ENCODE measurements at places on chromosomes 13 and 19. TPM values are rescaled to one million over a fixed set of nuclear protein-coding genes. Genes with fewer than 3 reads are reported as not detected.
A peak's percentile ranks its signal among the peaks of the same experiment; 100 is the strongest.

C13orf42 gene
- not detected for total RNA-seq

ZNF443 gene
- 0.65 TPM for total RNA-seq

TFPT gene
- 18.3 TPM for total RNA-seq

KRTDAP gene
- total RNA-seq: not detected

RPL18A gene
- total RNA-seq: 2,030 TPM

BCAM gene
- 24.2 TPM for total RNA-seq

IGFL3 gene
- not detected for total RNA-seq

ICAM1 gene
- 6.5 TPM for total RNA-seq

DNA sequence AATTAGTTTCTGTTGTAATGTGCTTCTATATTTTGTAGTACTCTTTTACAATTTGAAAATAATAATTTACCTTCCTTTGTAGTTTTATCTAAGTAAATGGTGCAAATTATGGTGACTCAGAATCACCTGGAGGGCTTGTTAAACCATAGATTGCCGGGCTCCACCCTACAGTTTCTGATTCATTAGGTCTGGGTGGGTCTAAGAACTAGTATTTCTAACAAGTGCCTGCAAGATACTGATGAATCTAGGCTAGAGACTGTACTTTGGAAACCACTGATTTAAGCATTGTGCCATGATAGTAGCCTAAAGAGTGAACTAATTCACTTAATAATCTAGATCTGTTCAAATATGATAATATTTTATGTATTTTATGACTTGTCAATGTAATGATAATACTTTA, 437.4 kb upstream of the SPRY2 start:
- DNase-seq: no peak

- DNase-seq: no peak
These were observed 469.9 kb downstream of the GPC5 start for GRCh38 chr13:91868351-91868750.

DNA sequence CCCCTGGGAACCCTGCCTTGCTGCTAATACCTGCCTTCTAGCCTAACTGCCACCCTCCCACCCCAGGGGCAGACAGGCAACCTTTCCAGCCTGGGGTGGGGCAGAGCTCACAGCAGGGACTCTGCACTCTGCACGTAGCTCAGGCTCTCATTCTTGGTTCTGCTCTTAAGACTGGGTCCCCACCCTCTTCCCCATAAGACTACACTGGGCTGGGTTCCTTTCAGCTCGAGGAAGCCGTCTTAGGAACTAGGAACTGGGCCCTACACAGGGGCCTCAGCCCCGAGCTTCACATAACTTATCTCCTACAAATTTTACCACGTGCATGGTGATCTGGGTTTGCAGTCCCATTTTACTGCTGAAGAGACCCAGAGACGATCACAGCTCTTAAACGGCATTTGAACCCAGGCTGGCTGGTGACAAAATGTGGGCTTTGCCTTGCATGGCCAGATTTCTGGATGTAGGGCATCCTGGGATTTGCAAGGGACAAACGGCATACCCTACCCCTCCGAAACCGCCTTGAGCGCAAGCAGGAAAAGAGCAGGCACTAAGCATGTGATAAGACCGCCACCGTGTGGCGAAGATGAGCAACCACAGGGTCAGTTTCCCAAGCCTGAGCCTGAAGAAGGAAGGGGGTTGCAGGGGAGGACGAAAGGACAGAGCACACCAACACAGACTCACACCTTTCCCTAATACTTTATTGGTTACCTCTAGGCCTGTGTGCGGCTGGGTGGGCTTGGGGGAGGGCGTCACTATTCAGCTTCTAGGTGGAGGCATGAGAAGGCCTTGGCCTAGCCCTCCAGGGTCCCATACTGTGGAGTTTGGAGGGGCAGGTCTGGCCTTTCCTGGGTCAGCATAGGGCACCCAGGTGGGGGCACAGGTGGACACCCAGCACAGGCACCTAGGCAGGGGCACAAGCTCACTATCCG, 5.1 kb downstream of the JUNB start:
- peak; percentile 86 for DNase-seq

GRCh38 chr13:50126263-50126992, 111.2 kb downstream of the KCNRG start:
- peak; percentile 53 for DNase-seq

DNA sequence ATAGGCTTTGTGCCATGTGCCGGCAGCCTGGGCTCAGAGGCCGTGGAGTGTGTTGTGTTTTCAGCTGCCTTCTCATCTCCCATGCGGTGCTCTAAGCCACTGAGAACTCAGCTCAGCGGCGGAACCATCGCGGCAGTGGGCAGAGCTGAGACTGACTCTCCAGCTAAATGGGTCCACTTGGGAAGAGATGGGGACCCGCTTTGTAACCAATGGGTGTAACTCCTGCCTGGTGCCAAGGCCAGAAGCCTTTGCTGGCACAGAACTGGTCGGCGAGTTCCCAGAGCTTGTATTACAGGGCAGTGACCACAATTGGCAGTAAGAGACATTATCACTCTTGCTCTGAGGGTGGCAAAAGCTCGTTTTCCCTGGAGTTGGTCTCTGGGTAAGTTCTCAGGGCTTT, 183.0 kb downstream of the STK24 start:
- no peak for DNase-seq

- DNase-seq: peak; percentile 56
These were observed 100.9 kb downstream of the NDFIP2 start for GRCh38 chr13:79581870-79582315.

DNA sequence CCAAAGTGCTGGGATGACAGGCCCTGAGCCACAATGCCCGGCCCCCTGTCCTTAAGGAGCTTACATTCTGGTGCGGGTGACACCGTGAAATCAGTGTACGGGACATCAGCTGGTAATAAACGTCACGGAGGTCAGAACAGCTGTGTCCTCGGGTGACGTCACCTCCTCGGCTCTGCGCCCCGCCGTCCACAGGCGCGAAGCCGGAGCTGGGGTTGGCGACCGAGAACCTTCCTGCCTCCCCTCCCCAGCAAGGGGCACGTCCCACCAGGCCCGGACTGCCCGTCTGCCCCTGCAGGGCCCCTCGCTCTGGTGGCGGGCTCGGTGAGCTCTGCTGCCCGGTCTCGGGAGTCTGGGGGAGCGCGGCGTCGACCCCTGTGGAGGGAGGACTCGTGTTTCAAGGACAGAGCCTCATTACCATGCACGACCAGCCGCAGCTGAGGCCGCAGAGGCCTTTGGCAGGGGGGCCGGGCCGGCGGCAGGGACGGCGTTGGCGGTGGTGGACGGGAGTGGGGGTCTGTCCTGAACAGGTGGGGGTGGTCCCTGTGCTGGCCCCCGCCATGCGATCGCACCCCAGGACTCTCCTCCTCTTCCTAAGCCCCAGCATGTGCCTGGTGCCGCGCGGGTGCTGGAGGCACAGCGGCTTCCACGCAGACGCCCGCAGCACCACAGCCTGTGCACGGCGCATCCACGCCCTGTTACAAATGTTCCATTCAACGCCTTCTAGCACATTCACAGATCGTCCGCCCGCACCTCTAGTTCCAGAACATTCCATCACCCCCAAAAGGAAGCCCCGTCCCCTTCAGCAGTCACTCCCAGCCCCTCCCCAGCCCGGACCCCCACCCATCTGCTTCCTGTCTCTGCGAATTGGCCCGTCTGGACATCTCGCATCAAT, 5.4 kb downstream of the LINGO3 start:
- peak; percentile 27 for DNase-seq

GRCh38 chr13:38803531-38803930, 116.7 kb downstream of the FREM2 start:
- no peak for DNase-seq

- peak; percentile 62 for DNase-seq
These were observed 36.6 kb upstream of the OXGR1 start for GRCh38 chr13:97030705-97031452.

DNA sequence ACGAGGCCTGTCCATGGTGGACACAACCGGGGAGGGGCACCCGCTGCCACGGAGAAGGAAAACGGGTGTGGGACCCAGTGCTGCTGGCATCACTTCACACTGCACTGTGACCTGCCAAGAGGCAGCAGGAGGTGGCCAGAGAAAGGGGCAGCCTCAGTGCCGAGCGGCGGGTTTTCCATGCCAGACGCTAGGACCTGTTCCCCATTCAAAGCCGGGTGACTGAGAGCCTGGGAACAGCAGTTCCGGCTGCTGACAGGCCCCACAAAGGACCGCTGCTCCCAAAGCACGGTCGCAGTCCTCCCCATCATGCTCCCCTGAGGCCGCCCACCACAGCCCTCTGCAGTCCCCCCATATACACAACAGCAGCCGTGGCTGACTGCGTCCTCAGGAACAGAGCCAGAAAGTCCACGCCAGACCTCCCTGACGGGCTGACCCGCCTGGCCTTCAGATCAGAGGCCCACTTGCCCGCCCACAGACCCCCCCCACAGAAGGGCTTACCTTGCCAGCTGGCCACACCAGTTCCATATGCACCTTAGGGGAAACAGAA, 5.4 kb downstream of the AKAP8 start:
- DNase-seq: no peak

DNA sequence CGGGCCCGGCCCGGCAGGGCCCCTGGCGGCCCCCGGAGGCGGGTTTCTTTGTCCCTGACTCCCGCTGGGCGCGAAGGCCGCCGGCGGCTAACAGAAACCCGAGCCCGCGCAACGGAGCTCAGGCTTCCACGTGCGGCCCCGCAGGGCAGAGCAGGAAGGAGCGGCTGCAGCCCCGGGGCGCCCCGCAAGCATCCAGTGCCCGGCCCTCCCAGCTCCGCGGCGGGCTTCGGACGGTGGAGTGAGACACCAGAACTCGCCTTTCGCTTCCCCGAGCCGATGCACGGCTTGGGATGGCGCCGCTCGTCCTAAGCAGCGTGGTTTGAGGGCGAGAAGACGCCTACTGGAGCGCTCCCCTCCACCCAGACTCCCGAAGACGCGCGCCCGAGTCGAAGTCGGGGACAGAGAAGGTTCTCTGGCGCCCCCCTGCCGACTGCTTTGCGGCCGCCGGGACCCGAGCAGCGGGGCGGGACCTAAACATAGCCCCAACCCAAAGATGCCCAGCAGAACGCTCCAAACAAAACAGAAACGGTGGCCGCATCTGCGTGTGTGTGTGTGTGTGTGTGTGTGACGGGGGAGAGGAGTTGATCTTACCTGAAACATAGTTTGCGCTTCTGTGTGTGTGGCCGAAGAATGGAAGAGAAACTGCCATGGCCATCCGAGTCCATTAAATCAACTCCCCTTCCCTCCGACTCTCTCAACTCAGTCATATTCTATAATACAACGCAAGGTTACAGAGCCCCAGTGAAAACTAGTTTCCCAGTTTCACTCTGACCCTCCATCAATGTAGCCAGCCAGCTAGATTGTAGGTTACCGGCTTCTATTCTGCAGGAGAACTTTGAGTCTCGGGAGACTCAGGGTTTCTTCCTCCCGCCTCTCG, 629 bp upstream of the FGF9 start:
- peak; percentile 42 for DNase-seq

DNA sequence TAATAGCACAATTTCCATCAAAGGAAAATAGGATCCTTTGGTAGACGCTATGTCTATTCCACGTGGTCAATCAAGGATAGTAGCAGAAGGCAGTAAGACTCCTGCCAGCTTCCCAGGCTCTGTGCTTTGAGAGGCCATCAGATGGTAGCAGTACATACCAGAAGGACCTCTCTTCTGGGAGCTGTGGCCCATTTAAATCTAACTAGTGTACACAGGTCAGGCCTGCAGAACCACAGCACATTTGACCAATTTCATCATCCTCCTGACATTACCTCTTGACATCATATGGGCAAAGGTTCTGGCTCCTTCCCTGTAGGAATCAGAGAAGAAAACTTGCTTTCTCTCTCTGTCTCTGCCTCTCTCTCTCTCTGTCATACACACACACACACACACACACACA, 229.6 kb upstream of the HTR2A start:
- peak; percentile 40 for DNase-seq

DNA sequence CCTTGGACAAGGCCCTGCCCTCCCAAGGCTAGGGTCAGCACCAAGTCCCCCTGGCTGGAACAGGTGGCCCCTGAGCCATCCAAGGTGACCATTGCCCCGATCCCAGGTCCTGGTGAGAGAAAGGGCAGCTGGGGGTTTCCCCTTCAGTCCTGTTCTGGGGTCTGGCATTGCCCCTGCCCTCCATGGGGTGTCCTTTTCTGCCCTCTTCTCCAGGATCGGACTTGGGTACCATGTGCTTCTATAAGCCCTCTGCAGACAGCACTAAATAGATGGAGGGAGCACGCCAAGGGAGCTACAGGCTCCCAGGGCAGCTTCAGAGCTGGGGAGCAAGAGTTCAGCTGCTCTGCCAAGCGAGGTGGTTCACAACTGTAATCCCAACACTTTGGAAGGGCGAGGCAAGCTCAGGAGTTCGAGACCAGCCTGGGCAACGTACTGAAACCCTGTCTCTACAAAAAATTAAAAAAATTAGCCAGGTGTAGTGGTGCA, 13.5 kb upstream of the KCNN1 start:
- no peak for DNase-seq

DNA sequence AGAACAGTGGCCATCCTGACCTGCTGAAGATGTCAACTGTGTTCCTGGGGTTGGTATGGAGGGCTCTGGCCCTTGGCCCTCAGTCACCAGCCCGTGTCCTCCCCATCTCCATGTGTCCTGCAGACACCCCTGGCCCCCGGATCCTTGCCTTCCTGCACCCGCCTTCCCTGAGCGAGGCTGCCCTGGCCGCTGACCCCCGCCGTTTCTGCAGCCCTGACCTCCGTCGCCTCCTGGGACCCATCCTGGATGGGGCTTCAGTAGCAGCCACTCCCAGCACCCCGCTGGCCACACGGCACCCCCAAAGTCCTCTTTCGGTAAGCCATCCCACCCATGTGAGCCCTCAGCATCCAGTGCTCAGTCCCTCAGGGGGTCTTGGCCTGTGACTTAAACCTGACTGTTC, 24.8 kb downstream of the HIF3A start:
- no peak for DNase-seq

DNA sequence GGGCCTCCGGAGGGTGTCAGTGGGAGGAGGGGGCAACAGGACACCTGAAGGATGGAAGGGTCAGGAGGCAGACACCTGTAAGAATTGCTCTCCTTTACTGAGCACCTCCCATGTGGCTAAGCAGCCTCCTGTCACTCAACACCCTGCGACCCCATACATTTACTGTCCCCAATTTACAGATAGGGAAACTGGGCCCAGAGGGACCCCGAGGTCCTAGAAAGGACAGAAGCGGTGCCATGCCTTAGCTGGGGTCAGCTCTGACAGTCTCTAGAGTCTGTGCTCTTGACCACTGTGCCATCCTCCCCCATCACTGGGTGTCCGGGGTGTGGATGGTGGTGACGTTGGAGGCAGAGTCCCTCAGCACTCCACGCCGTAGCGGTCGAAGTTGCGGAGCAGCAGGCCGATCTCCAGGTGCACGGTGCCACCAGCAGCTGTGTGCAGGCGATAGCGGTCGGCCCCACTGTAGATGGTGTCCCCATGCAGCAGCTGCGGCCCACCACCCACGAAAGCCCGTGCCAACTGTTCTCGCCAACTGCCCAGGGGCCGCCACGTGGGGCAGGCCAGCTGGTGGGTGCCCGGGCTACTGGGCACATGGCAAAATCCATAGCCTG, 726 bp upstream of the TGFB1 start:
- DNase-seq: no peak
